ENCODE measurements at places on chromosomes 6 and 20.

GRCh38 chr6:169884158-169884557 lies 132.7 kb downstream of the ERMARD start:
- no peak for DNase-seq

GRCh38 chr6:99344289-99344688 lies 5.2 kb downstream of the FAXC start:
- peak; percentile 65 for DNase-seq

- no peak for DNase-seq
Observed at GRCh38 chr6:22062807-22063408, 233.9 kb downstream of the PRL start.

GRCh38 chr6:25360621-25361020 lies 81.4 kb downstream of the CARMIL1 start:
- peak; percentile 96 for DNase-seq

DNA sequence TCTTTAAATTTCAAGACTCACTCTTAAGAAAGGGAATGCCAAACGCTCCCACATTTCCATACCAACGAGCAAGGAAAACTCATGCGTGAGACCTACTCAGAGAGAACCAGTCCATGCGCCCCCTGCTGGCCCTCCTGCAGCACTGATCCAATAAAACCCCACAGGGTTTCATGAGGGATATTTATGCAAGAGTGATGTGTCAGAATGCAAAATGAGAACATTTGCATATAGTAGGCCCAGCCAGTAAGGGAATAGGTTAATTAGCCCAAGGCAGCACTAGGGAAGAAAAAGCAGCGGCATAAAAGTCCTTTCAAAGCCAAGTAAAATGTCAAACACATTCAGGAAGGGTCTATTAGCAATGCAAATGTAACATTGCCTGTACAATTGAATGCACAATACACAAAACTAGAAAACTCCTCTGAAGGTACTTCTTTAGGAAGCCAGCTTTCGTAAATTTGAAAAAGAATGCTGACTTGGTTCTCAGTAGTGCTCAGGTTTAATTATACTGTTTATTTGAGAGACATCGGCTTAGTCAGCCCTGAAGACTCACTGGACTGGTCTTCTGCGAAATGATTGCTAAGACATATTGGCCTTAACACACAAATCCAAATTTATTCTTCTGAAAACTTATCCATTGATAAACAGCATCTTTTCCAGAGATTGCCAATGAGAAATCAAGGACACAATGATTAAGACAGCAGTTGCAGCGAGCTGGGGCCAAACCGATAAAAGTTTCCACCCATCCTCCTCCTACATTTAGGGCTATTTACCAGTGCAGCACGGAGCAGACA lies 93.2 kb downstream of the GMPR start:
- peak; percentile 79 for DNase-seq

DNA sequence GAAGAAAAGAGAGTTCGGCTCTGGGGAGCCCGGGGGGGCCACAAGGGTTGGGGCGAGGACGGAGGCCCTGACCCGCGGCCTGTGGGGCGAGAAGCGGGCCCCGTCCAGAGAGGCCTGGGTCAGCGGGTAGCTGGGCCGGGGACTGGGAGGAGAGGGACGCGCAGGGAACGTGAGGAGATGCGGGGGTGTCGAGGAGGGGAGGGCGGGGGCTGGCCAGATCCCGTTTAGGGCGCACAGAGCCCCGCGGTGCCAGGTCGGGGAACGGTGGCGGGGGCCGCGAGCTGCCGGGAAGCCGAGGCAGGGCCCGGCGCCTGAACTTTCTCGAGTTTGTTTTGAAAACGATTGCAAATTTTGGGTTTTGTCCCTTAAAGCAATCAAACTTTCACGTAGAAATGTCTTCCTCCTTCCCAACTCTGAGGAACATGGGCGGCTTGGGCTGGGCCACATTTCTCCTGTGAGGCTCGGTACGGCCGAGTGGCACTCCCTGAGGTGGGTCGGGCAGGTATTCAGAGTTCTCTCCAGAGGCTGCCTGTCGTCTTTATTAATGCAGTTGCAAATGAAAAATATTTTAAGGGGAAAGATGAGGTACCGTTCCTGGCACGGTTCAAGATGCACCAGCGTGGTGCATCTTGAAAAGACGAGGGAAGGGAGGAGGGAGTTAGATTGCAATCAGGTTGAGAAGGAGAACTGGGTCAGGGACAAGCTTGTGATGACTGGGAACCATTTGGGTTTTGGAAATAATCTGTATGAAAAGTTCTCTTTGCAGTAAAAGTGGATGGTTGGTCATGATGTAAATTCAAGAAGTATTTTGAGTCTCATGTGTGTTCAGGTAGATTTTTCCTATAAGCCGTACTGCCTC lies 972 bp downstream of the RNF8 start:
- DNase-seq: no peak

DNA sequence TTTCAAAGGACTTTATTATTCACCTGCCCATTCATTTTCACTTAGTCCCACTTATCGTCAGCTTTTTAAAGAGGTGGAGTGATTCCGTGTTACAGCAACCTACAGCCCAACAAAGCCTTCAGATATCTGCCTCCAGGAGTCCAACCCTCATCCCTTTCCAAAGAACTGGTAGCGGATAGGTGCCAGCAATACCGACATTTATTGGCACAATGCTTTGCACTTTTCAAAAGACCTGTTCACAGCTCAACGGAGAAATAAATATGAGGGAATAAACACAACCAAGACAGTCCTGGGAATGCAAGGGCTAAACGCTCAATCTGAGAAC lies 819 bp upstream of the MTRF1L start:
- DNase-seq: no peak

DNA sequence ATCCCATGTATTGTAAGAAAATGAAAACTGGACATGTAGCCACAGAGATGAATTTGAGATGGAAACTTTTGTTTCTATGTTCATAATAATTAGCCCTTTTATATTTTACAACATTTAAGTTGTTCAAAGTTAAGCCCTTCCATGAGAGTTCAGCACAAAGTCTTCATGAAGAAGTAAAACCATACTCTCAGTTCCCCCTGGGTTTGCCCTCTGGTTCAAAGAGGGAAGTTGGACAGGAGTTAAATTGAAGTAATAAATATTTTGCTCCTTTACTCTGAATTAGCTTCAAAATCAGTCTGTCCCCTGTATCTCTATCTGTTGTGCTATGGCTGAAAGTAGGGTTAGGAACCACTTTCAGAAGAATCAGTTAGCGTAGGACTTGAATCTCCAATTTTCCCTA lies 31.1 kb downstream of the PHACTR2 start:
- no peak for DNase-seq

- DNase-seq: peak; percentile 53
Observed at GRCh38 chr6:112929641-112930040, 582.5 kb downstream of the RFPL4B start.

GRCh38 chr6:39194466-39194865 lies 34.8 kb downstream of the KCNK5 start:
- DNase-seq: no peak

DNA sequence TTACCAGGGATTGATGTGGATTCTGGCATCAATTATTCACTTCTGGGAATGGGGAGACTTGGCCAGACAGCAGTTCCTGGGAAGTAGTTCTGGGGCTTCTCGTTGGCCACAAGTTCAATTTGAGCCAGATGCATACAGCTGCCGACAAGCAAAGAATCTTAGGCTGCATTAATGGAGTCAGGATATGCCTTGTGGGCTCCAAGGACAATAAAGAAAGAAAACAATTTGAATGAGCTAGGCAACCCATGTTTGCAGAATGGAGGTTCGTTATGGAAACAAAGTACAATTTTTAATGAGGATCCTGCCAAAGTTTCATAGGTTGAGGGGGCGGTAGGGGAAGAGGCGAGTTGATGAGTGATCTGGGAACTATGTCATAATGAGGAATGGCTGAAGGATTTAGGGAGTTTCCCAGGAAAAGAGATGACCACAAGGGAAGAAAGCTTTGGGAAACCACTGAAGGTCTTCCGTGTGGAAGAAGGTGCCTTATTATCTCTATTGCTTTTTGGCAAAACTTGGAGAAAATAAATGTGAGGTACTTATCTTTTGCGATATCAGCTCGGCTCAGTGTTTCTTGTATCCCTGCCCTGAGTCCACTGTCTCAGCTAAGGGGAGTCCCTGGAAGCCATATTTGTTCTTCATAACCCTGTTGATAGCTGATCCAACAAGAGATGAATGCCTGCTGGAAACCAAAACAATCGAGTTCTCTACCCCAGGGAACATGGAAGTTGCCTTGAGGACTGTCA lies 181.0 kb upstream of the ZNF217 start:
- DNase-seq: peak; percentile 93

DNA sequence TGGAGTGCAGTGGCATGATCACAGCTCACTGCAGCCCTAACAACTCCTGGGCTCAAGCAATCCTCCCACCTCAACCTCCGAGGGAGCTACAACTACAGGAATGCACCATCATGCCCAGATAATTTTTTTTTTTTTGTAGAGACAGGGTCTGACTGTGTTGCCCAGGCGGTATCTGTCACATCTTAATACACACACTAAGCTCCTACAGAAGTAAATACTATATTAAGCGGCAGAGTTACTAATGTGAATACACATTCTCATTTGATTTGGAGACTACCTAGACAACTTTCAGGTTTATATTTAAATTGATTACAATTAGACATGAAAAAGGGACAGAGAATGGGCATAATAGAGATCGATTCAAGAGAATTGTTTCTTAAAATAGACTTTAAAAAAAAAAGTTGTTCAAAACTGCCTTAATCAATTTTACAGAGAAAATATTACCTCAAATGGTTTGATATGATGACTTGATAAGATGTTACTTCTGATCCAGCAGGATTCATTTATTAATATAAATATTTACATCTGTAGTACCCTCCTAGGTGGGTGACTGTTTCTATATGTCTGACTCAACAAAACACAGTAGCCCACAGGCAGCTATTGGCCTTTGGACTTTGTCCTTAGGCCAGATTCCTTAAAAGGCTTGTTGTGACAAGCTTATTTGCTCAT lies 7.1 kb upstream of the LOC128125822 start:
- DNase-seq: no peak

DNA sequence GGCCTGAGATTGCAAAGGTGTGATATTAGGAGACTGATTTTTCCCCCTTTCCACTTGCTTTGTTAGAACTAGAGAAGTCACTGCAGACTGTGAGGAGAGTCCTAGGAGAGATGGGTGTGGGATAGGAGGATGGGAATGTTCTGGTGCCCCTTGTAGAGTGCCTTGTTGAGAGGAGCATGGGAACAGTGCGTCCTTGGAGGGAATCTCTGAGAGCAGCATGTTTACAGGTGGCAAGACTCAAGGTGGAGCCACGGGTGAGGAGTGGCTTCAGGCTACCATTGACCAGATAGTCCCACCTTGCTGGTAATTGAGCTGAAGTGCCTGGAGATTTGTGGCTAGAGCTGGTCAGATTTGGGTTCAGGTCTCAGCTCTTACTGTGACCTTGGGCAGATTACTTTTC lies 6.0 kb downstream of the PLCG1 start:
- no peak for DNase-seq

GRCh38 chr6:159098636-159099106 lies 53.9 kb upstream of the TAGAP start:
- no peak for DNase-seq

DNA sequence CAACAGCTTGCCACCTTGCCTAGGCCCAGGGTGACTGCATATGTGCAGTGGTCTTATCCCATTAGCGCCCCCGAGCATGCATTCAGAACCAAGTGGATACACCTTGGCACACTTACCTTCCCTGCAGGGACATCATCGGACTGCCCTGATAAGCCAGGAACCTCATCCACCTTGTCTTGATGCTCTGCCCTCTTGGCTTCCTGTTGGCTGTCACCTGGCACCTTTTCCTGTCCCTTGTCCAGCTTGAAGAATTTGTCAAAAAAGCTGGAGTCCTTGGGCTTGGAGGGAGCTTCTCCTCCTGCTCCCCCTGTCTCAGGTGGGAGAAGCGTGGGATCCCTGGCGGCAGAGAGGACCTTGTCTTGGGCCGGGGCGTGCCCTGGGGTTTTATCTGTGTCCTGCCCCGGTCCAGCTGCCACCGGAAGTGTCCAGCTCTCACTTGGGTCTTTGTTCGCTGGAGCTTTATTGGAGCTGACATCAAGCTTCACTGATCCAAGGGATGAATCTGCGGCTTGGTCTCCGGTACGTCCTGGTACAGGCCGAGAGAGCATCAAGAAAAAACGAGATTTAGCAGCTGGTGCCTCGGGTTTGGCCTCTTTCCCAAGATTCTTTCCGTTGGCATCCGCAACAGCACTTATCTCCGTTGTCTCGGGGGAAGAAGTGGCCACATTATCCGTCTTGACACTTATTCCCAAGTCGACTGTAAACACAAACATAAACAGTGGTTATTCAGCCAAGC lies 42.0 kb downstream of the BCAS1 start:
- DNase-seq: no peak

GRCh38 chr6:53240761-53241160 lies 92.1 kb upstream of the GCM1 start:
- DNase-seq: no peak

DNA sequence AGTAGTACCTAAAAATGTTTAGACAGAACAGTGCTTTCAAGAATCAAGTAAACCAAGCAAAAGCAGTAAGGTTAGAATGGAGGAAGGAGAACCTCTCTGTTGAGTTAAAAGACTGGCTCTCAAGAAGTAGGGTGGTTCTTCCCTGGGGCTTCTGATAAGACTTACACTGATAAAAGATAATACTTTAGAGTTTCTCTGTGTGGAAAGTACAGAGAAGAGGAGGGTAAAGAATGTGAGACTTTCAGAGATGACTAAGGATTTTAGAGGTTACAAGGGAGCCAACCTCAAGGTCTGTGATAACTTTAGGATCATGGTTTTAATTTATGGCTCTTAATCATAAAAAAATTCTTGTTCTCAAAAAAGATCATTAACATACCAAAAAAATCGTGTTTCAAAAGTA lies 30.9 kb upstream of the ALDH8A1 start:
- no peak for DNase-seq

DNA sequence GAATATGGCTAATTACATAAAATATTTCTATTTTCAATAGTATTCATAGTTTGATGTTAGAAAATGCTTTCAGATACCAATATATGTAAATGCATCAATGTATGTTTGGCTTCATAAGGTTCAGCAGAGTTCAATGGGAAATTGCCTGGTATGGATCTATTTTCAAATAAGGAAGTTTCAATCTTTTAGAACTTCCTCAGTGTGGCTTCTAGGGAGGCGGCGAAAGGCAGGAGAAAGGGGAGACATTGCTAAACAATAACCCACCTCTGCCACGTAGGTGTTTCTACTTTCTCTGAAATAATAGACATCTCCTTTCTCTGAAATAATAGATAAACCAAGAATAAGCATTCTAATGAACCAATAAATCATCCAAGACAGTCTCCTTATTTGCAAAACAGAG lies 237.7 kb upstream of the RAB32 start:
- no peak for DNase-seq

DNA sequence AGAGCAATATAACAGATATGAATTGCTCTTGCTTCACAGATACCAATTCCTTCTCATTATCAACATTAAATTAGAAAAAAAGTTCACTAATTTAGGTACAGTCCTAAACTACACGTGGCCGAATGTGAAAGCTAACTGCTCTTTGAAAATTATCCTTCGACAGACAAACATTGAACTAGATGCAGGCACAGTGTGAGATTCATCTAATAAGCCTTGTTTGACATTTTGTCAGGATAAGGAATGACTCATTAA lies 1.1 kb downstream of the FAM184A start:
- DNase-seq: no peak

GRCh38 chr6:136093835-136094234 lies 156.3 kb downstream of the MTFR2 start:
- DNase-seq: no peak

GRCh38 chr6:89432875-89433251 lies at the start of gene ANKRD6:
Gene ANKRD6 (plus strand): TSS chr6:89433152. CDS start chr6:89566977, 133,825 bp downstream.
- peak; percentile 38 for DNase-seq

- no peak for DNase-seq
Observed at GRCh38 chr6:129646642-129647041, 63.3 kb downstream of the ARHGAP18 start.
